Activated CD4-positive, alpha-beta T cell treated with anti-CD3 and anti-CD28 coated beads, Interleukin-2, amount 10 ng/mL, durations not matched to agents 24 days and 14 days (primary cell): ENCODE measurements at places on chromosomes 7 and 10. TPM values are rescaled to one million over a fixed set of nuclear protein-coding genes. Genes with fewer than 3 reads are reported as not detected.

GRCh38 chr7:70681469-70682350, 450.2 kb upstream of the GALNT17 start:
- no peak overlapping the region for H3K4me3 ChIP-seq
- peak; percentile 69 for DNase-seq
- no peaks in the 10 kb centered on the region for H3K36me3 ChIP-seq
- no peak overlapping the region for H3K27ac ChIP-seq
- H3K4me1 ChIP-seq, result peaks cover 20% of the 10 kb centered on the region
- H3K27me3 ChIP-seq, result peaks cover 17% of the 10 kb centered on the region

DNA sequence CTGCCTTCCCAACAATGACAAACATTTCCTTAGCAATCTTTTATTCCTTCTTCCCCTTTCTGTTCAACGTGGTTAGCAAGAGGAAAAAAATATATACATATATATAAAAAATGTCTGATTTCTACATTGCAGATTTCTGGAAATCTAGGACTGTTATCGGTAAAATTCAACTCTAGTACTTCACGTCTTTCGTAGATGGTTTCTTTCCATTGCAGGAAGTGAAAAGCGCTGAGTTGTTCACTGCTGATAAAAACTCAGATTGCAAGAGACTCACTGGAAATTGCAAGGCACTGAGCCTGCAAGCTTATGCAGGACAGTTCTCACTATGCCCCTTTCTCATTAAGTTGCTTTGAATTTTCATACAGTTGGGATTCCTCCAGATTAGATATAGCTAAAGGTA, 23.9 kb downstream of the KIN start:
- no peaks in the 10 kb centered on the region for H3K4me1 ChIP-seq
- no peak overlapping the region for H3K4me3 ChIP-seq
- H3K27ac ChIP-seq, result no peak overlapping the region
- H3K27me3 ChIP-seq, result no peaks in the 10 kb centered on the region
- no peak for DNase-seq
- peaks cover 57% of the 10 kb centered on the region for H3K36me3 ChIP-seq

GRCh38 chr10:115084277-115084850, 8.8 kb upstream of the ATRNL1 start:
- H3K4me1 ChIP-seq, result no peaks in the 10 kb centered on the region
- H3K27ac ChIP-seq, result no peak overlapping the region
- no peak for DNase-seq

- H3K27me3 ChIP-seq, result peaks cover 7% of the 10 kb centered on the region
- no peak overlapping the region for H3K4me3 ChIP-seq
- H3K27ac ChIP-seq, result no peak overlapping the region
- DNase-seq, result no peak
Measured at GRCh38 chr10:7546385-7546967, 120.3 kb downstream of the ITIH5 start.

GRCh38 chr7:82517050-82517449, 73.5 kb upstream of the CACNA2D1 start:
- H3K27me3 ChIP-seq, result no peaks in the 10 kb centered on the region
- H3K4me1 ChIP-seq, result no peaks in the 10 kb centered on the region
- no peak overlapping the region for H3K4me3 ChIP-seq
- H3K27ac ChIP-seq, result no peak overlapping the region

DNA sequence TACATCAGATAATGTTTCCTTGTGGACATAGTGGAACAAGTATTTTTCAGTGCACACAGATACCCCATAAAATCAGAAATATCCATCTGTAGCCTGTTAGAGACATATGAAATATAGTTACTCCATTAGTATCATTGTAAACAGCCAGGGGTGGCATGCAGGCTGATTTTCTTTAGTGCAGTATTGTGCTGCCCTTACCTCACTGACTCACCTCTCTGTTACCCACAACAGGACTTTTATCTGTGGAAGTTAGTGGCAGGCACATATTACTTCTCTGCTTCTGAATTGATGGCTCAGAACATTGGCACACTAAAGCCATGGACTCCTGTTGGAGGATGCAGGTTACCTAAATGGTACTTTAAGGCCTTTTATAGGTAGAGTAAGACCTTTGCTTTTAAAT, 70.0 kb downstream of the SLC25A40 start:
- no peak for DNase-seq
- no peak overlapping the region for H3K4me3 ChIP-seq
- H3K4me1 ChIP-seq, result no peaks in the 10 kb centered on the region
- H3K27ac ChIP-seq, result no peak overlapping the region

DNA sequence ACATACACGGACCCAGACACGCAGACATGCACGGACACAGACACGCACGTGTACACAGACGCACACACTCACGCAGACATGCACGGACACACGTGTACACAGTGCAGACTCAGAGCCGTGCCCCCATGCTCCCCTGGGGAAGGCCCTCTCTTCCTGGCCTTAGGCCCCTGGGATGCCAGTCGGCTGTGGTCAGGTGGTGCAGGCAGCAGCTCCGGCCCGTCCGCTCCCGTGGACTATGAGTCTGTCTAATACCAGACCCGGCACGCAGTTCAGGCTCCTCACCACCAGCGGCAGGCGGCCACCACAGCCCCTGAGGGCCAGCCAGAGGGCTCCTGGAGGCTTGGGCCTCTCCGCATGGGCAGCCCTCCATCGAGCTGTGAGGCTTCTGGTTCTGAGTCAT, 52.0 kb upstream of the NKX6-2 start:
- H3K4me3 ChIP-seq, result no peak overlapping the region
- no peaks in the 10 kb centered on the region for H3K4me1 ChIP-seq
- H3K27me3 ChIP-seq, result no peaks in the 10 kb centered on the region

DNA sequence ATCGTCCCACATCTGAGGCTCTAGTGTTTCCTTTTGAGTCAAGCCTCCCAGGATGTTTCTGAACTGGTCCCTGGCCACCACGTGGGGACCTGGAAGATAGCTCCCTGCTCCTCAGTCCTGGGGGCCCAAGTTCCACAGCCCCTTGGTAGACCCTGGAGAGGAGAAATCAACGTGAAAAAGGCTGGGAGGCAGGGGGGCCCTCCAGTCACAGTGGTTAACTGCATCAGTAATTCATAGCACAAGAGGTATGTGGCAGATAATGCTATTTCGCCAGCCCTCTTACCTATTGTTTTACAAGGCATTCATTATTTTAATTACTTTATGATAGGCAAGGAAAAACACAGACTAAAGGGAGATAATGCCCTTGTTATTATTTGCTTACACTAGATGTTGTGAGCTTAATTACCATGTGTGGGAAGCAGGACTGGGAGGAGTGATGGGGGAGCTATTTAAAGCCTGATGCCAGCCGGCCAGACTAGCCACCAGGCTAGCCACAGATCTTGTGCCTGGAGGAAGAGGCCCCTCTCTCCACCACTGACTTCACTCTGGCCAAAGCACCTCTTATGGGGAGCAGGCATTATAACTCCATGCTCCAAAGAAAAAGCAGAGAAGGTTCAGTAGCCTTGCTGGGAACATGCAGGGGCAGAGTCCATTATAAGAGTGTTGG, 230.7 kb downstream of the KCNMA1 start:
- H3K4me1 ChIP-seq, result no peaks in the 10 kb centered on the region
- no peak for DNase-seq
- H3K36me3 ChIP-seq, result no peaks in the 10 kb centered on the region
- no peaks in the 10 kb centered on the region for H3K27me3 ChIP-seq
- no peak overlapping the region for H3K27ac ChIP-seq
- H3K4me3 ChIP-seq, result no peak overlapping the region

GRCh38 chr10:100013621-100014020, 3.9 kb upstream of the DNMBP start:
- no peak overlapping the region for H3K27ac ChIP-seq
- no peak for DNase-seq
- no peak overlapping the region for H3K4me3 ChIP-seq
- peaks cover 13% of the 10 kb centered on the region for H3K4me1 ChIP-seq

DNA sequence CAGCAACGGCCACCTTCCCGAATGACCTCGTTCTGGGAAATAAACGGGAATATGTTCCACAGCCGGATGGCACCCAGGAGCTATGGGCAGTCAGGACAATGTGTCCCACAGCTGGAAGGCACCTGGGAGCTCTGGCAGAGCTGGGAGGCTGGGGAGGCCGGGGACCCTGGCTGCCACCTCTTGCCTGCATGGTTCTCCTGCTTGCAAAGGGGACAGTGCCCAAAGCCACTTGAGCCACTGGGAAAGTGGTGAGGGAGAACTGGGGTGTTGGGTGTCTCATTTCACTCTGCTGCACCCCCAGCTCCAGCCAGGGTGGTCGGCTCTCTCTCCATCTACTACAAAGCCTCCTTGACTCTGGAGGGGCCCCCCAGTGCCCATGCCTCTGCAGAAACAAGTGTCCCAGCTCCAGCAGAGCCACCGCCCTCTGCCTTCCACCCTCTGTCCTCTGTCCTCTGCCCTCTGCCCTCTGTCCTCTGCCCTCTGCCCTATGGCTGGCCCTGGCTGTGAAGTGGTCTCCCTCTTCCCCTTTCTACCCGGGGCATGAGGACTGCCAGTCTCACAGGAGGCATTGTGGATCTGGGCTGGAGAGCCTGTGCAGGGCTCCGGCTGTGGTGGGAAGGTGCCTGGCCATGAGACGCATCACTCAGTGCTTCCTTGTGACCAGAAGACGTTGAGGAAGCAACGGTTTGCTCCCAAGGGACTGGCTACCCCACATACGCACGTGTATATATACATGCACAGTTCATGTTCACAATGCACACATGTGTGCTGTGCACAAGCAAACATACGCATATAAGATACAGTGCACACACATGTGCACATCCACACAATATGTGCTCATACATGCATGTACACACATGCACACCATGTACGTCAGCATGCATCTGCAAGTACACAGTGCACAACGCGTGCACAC, 21.5 kb upstream of the INPP5A start:
- H3K4me3 ChIP-seq, result no peak overlapping the region
- no peaks in the 10 kb centered on the region for H3K4me1 ChIP-seq
- no peak overlapping the region for H3K27ac ChIP-seq
- peaks cover 4% of the 10 kb centered on the region for H3K27me3 ChIP-seq
- no peaks in the 10 kb centered on the region for H3K36me3 ChIP-seq

- H3K36me3 ChIP-seq, result no peaks in the 10 kb centered on the region
- H3K4me1 ChIP-seq, result no peaks in the 10 kb centered on the region
- no peak overlapping the region for H3K27ac ChIP-seq
Measured at GRCh38 chr10:55160655-55161283, 359.7 kb upstream of the PCDH15 start.

DNA sequence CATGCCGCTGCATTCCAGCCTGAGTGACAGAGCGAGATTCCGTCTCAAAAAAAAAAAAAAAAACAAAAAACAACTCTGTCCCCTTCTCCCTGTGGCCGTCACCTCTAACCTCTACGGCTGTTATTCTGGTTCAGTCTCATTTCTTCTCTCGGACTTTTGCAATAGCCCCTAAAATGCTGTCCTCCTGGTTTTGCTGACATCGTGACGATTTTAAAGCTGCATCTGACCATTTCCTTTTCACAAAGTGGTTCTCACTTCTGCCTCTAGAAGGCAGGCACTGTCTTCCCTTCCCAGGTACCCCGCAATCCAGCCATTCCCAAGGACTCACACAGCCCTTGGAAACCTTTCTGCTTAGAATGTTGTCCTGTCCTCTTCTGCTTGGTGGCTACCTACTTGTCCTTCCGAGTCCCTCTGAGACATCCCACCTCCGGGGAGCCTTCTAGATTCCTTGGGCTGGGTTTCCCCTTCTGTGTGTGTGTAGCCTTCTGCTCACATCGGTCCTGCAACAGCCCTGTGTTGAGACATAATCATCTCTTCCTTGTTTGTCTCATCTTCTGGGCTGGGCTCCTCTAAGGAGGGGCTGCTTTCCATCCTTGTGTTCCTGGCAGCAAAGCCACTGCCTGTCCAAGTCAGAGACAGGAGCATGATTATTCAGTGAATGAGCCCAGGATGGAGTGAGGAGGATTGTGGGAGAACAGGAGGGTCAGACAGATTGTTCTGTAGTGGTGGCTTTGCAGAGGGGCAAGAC, 83.1 kb downstream of the GRK5 start:
- H3K27ac ChIP-seq, result peak overlapping the region; percentile 49
- no peaks in the 10 kb centered on the region for H3K27me3 ChIP-seq
- peaks cover 68% of the 10 kb centered on the region for H3K4me1 ChIP-seq

DNA sequence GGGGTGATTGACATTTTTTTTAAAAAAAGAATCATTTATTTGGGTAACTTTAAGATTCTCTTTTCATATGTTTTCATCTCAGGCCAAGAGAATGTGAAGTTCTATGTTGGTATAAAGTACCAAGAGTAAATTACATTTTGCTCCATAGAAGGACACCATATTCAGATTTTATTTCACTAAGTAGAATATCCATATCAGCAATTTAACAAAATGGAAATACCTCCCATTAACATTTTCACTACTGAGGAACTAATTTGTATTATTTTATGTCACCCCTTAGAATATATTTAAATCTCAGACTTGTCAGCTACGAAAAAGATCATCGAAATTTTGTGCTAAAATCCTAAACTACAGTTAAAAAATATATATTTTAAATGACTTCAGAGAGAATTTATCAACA, 274.3 kb downstream of the SEMA3D start:
- no peak for DNase-seq
- H3K4me1 ChIP-seq, result no peaks in the 10 kb centered on the region
- no peak overlapping the region for H3K4me3 ChIP-seq
- H3K27me3 ChIP-seq, result peaks cover 2% of the 10 kb centered on the region
- no peaks in the 10 kb centered on the region for H3K36me3 ChIP-seq
- H3K27ac ChIP-seq, result no peak overlapping the region

- peak overlapping the region; percentile 79 for H3K27ac ChIP-seq
- no peaks in the 10 kb centered on the region for H3K27me3 ChIP-seq
- no peaks in the 10 kb centered on the region for H3K36me3 ChIP-seq
Measured at GRCh38 chr7:34991938-34992840, 45.1 kb downstream of the DPY19L1 start.

- no peaks in the 10 kb centered on the region for H3K27me3 ChIP-seq
- H3K4me3 ChIP-seq, result no peak overlapping the region
- H3K36me3 ChIP-seq, result no peaks in the 10 kb centered on the region
- peaks cover 8% of the 10 kb centered on the region for H3K4me1 ChIP-seq
- no peak overlapping the region for H3K27ac ChIP-seq
- DNase-seq, result no peak
Measured at GRCh38 chr10:132900211-132900756, 42.1 kb downstream of the CFAP46 start.

DNA sequence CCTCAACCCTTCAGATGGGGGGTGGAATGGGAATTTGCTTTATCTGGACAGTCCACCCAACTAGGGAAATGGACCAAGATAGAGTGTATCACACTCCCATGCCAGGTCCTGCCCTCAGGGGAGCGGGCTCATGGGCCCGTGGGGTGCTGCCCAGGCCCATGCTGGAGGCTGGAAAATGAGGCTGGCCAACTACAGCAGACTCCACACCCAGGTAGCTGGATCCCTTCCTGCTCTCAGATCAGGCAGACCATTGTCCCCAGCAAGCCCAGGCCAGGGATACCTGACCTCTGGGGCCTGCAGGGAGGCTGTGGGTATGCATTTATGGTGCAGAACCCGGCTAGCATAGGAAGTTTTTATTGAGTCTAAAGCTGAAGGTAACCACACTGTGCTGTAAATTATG, 162.4 kb downstream of the TCERG1L start:
- no peaks in the 10 kb centered on the region for H3K4me1 ChIP-seq
- H3K27me3 ChIP-seq, result no peaks in the 10 kb centered on the region
- H3K36me3 ChIP-seq, result no peaks in the 10 kb centered on the region
- H3K27ac ChIP-seq, result no peak overlapping the region
- no peak overlapping the region for H3K4me3 ChIP-seq

Gene CDC14C
- total RNA-seq, result not detected in 2 replicates

Gene STOX1
- total RNA-seq, result 0.76 and 0.82 TPM in 2 replicates

Gene FAM237B
- not detected in 2 replicates for total RNA-seq

Gene SOSTDC1
- total RNA-seq, result not detected in 2 replicates

Gene TAS2R4
- 1.0 TPM in 2 replicates for total RNA-seq

Gene CRTAC1
- not detected in 2 replicates for total RNA-seq
